ENCODE measurements at places on chromosomes 1 and 21. TPM values are rescaled to one million over a fixed set of nuclear protein-coding genes. Genes with fewer than 3 reads are reported as not detected.

Gene LAMC1
- 283 TPM for polyA plus RNA-seq

DNA sequence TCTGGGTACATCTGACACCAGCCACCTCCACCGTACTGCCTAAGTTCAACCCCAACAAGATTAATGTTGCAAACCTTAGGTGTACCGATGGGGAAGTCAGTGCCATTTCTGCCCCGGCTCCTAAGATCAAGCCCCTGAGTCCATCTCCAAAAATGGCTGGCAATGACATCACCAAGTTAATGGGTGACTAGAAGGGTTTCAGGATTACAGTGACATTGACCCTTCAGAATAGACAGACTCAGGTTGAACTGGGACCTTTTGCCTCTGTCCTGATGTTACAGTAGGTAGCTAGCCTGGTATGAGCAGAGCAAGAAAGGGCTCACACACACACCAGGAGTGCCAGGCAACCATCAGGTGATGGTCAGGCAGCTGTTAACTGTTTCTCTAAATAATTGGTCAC is 21.7 kb upstream of the ZMYM6 start:
- DNase-seq = no peak

Gene ATP6V1G3
- 5.8 TPM for polyA plus RNA-seq

DNA sequence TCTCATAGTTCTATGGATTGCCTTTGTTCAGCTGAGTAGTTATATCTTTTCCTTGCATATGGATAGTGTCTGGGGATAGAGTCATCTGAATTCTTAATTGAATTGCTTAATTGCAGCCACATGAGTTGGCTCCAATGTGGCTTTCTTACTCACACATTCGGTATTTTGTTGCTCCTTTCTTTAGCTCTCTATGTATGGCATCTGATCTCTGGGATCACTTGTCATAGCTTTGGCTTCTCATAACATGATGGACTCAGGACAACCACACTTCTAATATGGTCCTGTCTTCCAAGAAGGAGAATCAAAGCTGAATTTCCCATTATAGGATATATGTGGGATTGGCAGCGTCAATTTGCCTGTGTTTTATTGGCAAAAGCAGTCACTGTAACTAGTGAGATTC is 716.2 kb downstream of the NCAM2 start:
- DNase-seq = no peak

Gene CCT3
- 313 TPM for polyA plus RNA-seq

Gene ASTN1
- 1.9 TPM for polyA plus RNA-seq

Gene HSPB7
- polyA plus RNA-seq = 3.4 TPM

Gene OR6F1
- not detected for polyA plus RNA-seq

Gene TPTE
- polyA plus RNA-seq = not detected

- DNase-seq = no peak
Observed at GRCh38 chr1:39752703-39753102, 14.0 kb downstream of the PPIE start.

DNA sequence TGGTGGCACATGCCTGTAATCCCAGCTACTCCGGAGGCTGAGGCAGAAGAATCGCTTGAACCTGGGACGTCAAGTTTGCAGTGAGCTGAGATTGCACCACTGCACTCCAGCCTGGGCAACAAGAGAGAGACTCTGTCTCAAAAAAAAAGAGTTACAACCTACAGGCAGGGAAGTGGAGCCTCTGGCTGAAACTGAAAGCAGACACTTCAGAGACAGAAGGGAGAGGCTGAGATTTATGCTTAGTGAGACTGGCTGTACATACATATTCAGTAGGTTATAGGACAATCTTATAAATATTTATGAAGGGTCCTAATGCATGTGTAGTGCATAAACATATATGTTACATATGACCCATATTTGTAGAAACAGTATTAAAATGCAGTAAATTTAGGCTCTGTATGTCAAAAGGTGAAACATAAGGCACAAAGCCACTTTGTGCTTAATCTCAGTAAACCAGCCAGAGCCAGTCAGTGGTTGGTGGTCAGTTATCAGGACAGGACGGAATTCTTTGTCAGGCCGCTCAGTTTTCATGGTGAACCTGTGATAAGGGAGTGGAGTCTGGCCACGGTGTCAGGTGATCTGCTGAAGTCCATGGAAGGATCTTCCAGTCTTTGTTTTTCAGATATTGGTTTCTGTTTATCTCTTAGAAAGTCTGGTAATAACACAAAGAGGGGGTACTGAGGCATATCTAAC is 13.7 kb downstream of the RHEX start:
- no peak for DNase-seq

- no peak for DNase-seq
Observed at GRCh38 chr1:227094249-227094966, 154.3 kb downstream of the COQ8A start.

DNA sequence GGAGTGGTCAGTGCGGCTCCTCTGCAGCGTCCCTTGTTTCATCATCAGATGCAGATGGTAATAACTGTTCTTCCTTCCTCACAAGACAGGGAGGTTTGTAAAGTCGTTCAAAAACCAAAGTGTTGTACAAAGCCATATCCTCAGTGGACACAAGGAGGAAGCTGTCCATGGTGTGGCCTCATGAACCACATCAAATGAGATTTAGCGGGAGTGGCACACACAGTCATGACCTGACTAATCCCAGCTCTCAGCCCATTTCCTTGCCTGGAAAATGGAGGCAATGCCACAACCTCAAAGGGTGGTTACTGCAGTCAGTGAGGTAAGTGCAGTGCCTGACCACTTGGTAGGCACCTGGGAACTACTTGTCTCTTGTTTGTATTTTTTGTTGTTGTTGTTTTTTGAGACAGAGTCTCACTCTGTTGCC is 13.4 kb downstream of the ENTREP3 start:
- no peak for DNase-seq

DNA sequence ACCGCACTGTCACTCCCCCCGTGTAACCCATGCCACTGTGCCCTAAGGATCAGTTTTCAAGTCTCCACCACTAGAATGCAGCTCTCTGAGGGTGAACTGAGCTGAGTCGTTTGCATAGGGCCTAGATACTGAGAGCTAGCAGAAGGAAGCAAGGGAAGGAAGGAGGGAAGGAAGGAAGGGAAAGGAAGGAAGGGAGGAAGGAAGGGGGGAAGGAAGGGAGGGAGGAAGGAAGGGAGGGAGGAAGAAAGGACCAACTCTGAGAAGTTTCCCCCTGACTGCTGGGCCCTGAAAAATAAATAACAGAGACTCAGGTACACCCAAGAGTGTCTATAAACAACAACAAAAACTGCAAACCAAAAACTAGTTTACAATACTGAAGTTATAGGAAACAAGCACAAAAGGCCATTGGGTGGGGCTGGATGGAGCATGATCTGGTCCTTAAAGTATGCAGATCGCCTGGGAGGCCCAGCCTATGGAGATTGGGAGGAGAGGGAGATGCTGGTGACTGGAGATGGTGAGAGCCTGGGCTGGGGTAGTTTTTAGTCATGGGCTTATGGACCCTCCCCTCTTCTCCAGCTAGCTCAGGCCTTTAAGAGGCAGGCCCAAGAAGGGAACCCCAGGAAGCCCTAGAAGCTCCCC is 1.7 kb upstream of the MRPS15 start:
- no peak for DNase-seq

- no peak for DNase-seq
Observed at GRCh38 chr1:100606438-100606837, 68.5 kb downstream of the GPR88 start.

Gene PYHIN1
- polyA plus RNA-seq = 0.29 TPM
